ENCODE measurements at places on chromosomes 4 and X. TPM values are rescaled to one million over a fixed set of nuclear protein-coding genes. Genes with fewer than 3 reads are reported as not detected.
A peak's percentile ranks its signal among the peaks of the same experiment; 100 is the strongest.

GRCh38 chr4:39568805-39569204, 41.6 kb upstream of the UGDH start:
- no peak for DNase-seq

- no peak for DNase-seq
These were observed 86.5 kb downstream of the PLAC1 start for GRCh38 chrX:134571796-134572195.

SLC30A9 gene
- total RNA-seq = 61.7 TPM

DNA sequence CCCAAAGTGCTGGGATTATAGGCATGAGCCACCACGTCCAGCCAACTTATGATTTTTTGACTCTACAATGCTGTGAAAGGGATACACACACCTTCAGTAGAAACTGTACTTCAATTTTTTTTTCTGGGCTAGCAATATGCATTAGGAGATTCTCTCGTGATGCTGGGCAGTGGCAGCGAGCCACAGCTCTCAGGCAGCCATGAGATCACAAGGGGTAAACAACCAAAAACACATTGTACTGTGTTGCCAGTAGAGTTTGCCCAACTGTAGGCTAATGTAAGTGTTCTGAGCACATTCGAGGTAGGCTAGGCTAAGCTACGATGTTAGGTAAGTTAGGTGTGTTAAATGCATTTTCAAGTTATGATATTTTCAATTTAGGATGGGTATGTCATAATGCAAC, 25.7 kb downstream of the RAB33A start:
- peak; percentile 44 for DNase-seq
